ENCODE measurements at places on chromosomes 6 and 20.

DNA sequence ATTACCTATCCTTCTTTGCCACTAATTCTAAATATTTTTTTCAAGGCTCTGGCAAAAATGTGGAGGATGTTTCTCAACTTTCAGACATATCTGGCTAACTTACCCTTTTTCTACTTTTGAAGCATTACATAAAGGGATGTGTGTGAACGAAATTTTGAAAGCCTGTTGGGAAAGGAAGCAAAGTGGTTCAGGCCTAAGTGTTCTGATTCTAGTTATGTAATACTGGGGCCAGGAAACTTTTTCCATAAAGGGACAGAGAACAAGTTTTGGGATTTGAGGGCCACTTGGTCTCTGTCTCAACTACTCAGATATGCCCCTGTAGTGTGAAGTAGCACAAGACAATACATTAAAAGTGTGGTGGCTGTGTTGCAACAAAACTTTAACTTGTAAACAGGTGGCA lies 721.8 kb downstream of the PHF3 start:
- no peak for DNase-seq

GRCh38 chr6:77245026-77245425 lies 218.3 kb downstream of the HTR1B start:
- DNase-seq: no peak

DNA sequence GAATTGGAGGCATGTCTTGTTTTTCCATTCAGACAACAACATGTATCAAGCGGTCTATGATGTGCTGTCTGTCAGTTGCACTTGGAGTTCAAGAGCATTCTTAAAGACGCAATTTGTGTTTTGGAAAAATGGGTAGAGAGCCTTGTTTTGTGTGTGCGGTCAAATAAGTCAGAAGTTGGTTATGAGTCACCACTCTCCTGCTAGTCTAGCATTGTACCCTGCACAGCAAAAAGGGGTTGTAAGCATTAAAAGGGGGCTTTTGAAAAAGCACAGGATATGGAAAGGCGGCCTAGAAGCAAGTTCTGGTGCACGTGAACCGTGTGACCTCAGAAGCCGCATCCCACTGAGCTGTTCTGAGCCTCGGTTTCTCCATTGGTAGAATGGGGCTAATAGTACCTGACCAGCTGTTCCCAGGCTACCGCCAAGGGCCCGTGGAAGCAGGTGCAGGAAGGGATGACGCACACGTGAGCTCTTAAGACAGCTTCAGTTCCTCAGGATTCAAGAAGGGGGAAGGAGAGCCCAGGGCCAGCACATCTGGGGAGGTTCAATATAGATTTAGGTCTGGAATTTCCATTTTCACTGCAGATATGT lies 61.6 kb upstream of the SNX9 start:
- no peak for DNase-seq

GRCh38 chr6:144285798-144286502 lies 815 bp downstream of the UTRN start:
- DNase-seq: peak; percentile 0

DNA sequence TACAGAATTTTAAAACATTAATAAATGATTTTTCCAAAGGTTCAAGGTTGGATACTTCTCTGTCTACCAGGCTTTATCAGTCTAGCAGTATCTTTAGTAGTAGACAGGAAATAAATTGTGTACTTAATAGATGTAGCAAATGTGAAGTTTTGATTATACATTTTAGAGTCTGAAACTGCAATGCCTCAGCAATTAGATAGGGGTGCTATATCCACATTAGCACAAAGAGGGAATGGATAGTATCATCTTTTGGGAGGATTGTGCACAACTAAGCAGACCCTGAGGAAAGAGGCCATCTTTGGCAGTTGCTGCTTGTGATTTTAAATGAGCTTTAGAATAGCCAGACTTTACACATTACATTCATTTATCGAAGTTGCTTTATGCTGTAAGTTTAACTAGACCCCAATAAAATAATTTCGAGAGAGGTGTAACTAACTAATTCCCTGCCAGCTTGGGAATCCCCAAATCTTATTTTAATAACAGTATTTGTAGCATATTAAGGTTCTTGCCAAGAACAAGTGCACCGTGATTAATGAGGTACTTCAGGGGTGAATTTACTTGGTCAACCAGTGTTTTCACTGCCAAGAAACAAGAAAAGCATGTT lies 2.8 kb downstream of the KCNQ5 start:
- DNase-seq: no peak

DNA sequence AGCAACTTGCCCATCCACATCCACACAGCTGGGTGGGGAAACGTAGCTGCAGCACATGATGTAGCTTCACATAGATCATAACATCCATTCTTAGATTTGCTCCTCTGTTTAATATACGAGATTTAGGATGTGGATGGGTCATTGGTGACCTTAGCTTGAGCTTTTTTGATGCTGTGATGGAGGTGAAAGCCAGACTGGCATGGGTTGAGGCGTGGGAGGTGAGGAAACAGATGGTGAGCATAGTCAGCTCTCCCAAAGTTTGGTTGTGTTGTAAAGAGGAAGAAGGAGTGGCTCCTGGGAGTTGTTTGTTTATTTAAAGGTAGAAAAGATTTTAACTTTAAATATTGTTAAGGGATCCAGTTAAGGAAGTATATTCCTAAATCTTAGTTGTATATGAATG lies 5.3 kb downstream of the ARFGEF2 start:
- no peak for DNase-seq

- no peak for DNase-seq
Measured at GRCh38 chr6:159194421-159194820, 25.2 kb downstream of the FNDC1 start.

DNA sequence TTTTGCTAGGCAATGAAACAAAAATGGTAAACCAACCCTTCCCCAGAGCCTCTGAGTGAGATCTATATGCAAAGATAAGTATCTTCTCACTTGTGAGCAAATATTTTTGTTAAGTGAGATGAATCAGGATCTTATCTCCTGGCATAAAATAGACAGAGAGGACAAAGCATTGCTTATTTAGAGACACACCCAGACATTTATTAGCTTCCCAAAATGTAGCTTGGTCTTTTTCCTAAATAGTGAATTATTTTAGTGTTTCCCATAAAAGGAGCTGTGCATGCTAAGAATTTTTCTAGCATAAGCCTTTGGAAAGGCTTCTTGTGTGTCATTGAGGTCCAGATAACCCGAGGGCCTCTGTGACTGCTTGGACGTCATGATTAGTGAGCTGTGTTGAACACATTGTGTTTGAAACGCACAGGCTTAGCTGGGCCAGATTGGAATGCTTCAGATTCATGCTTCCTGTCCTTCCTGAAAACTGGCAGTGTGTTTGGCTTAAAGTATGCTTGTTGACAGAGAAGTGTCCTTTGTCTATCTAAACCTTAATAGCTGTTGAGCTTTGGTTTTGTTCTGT lies 16.5 kb downstream of the MTHFD1L start:
- DNase-seq: no peak

GRCh38 chr20:57749131-57749690 lies 39.4 kb upstream of the PMEPA1 start:
- no peak for DNase-seq

DNA sequence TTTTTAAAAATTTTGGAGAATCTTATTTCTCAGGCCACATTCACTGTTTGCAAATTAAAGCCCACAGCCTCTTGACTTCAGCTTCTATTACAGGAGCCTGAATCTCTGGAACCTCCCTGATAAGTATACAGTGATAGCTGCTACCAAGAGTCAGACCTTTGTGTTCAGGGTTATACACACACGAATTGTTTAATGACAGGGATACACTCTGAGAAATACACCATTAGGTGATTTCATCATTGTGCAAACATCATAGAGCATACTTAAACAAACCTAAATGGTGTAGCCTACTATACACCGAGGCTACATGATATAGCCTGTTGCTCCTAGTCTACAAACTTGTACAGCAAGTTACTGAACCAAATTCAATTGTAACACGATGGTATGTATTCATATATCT lies 473.9 kb downstream of the PKHD1 start:
- peak; percentile 34 for DNase-seq

DNA sequence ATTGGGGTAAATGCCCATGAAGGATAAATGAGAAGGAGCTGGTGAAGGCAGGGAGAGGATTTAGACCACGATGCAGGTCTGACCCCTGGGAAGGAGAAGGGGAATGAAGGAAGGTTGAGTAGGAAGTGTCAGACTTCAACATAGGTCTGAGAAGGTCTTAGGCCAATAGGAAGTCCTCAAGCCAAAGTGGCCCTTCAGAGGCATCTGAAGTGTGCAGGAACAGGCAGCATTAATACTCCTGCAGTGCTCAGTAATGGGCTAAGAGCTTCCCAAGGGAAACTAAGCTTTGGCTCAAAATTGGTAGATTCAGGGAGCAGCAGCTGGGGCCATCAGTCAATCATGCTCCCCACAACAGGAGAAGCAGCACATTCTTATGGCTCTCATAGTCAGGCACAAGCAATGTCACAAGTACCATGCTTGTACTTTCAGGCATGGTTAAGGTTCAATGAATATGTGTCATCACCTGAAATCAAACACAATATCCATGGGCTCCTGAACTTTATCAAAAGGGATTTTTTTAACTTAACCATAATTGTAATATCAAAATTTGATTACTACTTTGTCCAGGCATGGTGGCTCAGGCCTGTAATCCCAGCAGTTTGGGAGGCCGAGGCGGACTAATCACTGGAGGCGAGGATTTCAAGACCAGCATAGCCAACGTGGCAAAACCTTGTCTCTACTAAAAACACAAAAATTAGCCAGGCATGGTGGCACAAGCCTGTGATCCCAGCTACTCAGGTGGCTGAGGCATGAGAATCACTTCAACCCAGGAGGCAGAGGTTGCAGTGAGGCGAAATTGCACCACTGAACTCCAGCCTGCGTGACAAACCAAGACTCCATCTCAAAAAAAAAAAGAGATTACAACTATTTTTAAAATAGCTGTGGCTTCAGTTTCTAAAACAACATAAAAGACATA lies 9.9 kb downstream of the RALGAPA2 start:
- DNase-seq: no peak

GRCh38 chr6:28906669-28907068 lies 17.1 kb downstream of the TRIM27 start:
- no peak for DNase-seq

GRCh38 chr20:10790013-10790412 lies 116.2 kb upstream of the JAG1 start:
- no peak for DNase-seq

- DNase-seq: no peak
Measured at GRCh38 chr6:119461187-119461586, 111.6 kb upstream of the MAN1A1 start.

- no peak for DNase-seq
Measured at GRCh38 chr6:158629367-158630221, 14.9 kb downstream of the DYNLT1 start.

DNA sequence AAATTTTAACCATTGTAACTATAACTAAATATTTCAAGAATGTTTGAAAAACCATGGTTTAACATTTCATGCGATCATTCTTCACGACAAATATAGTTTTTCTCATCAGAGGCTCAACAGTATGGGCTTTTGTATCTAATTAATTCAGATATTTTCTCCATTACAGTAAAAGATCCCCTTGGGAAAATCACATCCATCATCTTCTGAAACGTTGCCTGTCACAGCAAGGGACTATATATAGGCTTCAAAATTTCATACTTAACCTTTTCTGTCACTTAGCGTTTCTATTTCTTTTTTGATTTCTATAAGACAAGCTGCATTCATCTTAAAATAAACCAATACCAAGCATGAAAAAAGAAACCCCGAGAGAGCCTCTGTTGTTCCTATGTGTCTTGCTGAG lies 710.0 kb downstream of the PRKN start:
- DNase-seq: no peak

DNA sequence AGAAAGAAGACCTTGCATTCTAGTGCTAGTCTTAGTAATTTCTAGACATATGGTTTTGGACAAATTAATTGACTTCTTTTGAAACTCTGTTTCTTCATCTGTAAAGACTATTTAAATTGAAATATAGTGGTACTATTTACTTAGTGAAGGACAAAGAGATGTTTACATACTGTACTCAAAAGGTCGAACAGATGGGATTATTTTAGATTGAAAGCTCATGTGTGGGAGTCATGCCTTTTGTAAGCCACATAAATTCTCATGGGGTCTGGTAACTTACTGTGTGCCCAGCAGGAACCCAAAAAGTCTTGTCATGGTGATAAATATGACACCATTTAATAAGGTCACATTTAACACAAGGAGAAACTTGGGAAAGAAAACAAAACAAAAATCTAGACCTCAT lies 368.2 kb upstream of the CITED2 start:
- no peak for DNase-seq

DNA sequence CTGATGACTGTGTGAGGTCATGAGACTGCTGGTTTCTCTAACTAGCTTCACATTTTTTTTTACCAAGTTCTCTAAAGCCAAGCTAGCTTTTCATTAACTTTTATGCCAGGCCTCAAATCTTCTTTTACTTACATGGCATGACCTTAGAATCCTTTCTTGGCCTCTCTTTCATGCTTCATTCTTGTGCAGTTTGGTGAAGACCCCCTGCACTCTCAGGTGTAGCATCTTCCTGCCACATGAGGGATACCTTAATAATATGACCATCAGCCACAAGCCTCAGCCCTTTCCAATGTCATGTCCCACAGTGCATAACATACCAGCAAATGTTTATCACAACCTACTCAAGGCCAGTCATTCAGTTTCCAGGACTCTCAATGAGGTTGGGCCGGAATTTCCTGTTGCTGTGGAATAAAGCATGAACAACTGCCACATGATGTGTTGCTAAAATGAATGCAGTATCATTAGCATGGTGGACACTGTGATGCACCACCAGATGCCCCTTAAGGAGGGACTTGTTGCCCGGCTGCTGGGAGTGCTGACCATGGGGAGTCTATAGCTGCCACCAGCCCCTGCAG lies 72.2 kb downstream of the RIN2 start:
- no peak for DNase-seq

DNA sequence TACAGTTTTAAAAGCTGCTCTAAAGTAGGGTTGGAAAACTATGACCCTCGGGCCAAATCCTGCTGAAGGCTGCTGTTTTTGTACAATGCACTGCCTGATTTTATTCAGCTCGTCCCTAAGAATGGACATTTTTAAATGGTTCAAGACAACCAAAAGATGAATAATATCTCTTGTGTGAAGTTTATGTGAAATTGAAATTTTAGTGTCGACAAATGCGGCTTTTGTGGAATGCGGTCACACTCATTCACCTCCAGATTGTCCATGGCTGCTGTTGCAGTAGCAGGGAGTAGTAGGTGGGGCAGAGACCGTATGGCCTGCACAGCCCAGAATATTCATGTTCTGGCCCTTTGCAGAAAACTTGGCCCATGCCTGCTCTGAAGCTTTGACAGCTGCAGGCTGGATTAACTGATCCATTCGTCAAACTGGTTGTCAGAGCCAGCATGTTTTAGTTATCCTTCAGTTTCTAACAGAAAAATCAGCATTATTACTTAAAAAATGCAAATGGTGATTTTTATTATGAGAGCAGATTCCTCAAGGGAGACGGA lies 91.6 kb downstream of the PSMG4 start:
- DNase-seq: no peak

GRCh38 chr6:31204751-31205145 lies 34.3 kb upstream of the POU5F1 start:
- no peak for DNase-seq

GRCh38 chr20:36951979-36952738 lies 651 bp upstream of the SAMHD1 start:
- no peak for DNase-seq

All from NCI-H1930 (cell line).